ENCODE measurements at places on chromosomes 2 and 18.

DNA sequence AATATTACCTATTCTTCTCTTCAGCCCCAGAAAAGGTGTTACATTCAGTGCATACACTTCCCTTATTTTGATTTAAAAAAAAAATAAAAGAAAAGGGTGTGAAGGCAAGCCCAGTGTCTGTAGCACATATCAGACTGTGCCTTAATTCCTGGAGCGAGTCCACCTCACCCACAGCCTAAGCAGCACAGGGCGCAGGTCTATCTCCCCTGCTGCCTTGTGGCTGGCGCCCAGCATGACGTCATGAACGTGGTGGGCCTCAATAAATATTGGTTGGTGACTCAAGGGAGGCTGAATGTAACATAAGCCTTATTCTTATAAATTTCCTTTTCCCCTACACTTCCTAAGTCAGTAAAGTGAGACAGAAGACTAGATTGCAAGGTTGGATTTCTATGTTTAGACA is 26.4 kb downstream of the ST3GAL5 start:
- DNase-seq, result no peak

GRCh38 chr2:233620204-233620603 is 2.8 kb downstream of the UGT1A8 start:
- no peak for DNase-seq

GRCh38 chr2:191864628-191865374 is 17.9 kb upstream of the CAVIN2 start:
- peak; percentile 53 for DNase-seq

- no peak for DNase-seq
Measured at GRCh38 chr2:158994920-158995676, 26.7 kb downstream of the TANC1 start.

DNA sequence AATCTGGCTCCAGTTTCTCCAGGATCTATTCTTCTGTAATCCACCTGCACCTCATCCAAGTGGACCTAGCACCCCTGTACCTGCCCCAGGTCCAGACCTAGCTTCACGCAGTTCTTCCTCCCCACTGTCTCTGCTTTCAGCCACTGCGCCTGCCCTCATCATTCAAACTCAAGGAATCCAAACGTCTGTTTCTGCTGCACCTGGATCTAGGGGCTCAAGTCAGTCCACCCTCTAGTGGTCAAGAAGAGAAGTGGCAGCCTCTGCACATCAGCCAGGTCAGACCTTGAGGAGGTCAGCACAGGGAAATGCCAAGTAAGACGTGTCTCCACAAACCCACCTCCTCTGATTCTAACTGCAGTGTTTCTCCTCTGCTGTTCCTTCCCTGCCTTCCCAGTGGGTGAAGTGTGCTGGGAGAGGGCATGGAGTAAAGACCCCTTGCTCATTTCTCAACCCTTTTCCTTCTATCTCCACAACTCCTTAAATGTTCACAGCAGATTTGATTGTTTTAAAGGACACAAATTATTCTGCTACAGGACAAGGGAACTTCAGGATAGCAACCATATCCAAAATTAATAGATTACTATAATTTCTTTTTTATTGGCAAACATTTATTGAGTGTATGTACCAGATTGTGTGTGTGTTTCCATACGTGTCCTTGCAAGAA is 8.6 kb upstream of the RNF152 start:
- peak; percentile 57 for DNase-seq

- no peak for DNase-seq
Measured at GRCh38 chr18:50956116-50956515, 11.7 kb upstream of the ELAC1 start.

DNA sequence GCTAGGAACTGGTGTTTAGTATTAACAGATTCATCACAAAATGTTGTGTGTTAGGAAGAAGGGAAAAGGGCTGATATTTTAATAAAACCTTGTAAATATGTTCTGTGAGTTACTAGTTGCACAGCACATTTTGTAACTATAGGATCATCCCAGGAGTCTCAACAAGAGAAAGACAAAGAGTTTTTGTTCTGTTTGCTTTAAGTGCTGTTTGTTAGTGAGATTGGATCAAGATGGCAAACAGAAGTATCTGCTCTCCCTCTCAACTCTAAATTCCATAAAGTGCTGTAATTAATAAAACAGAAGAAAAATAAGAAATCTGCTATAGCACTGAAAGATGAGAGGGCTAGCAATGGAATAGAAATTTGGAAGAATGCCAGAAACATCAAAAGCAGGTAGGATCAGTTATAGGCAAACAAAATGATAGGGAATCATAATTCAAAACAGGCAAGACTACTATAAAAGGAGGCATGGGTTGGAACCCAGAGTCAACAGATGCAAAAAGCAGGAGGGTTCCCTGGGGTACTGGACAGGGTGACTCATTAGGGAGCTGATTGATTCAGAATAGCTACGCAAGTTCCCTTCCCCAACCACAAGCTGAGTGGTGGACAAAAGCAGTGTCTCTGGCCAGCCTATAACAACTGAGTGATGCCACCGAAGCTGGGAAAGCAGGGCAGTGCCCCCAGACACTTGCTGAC is 75.8 kb downstream of the DYNC1I2 start:
- peak; percentile 55 for DNase-seq

DNA sequence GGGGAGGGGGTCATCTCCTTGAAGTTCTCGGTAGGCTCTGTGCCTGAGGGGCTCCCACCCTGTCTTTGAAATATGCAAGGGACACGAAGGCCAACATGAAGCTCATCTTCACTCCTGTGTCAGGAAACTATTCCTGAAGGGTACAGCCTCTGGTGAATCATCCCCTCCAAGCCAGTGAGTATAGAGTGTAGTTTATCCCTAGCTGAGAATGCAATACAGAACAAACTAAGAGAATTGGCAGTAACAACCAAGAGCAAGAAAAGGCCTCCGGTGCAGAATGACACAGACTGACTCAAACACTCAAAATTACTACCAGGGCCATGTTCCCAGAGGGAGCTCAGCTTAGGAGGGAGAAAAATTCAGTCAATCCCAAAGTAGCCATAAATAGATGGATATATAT is 413.3 kb downstream of the BCL11A start:
- peak; percentile 53 for DNase-seq

GRCh38 chr2:854460-854859 is 96.2 kb upstream of the SNTG2 start:
- DNase-seq, result peak; percentile 16

GRCh38 chr18:50399582-50399981 is 24.7 kb downstream of the SKA1 start:
- no peak for DNase-seq

GRCh38 chr2:223727562-223727961 is 109.8 kb downstream of the AP1S3 start:
- peak; percentile 62 for DNase-seq

GRCh38 chr2:74632939-74633312 is 15.2 kb downstream of the M1AP start:
- no peak for DNase-seq

- DNase-seq, result no peak
Measured at GRCh38 chr2:196260546-196260945, 89.2 kb upstream of the STK17B start.

DNA sequence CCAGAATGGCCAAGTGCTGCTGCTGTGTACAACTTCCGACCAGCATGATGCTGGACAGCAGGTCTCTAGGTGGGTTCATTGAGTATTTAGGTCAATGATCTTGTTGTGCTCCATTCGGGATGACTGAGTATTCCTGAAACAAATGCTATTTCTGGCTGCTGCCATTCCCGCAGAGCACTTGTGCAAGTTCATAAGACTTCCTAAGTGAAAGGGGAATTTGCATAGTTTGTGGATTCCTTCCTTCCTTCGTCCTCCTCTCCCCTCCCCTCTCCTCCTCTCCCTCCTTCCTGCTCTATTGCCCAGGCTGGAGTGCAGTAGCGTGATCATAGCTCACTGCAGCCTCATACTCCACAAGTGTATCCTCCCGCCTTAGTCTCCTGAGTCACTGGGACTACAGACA is 40.4 kb downstream of the LDLRAD4 start:
- no peak for DNase-seq

GRCh38 chr2:96329456-96329855 is 4.3 kb downstream of the ITPRIPL1 start:
- DNase-seq, result peak; percentile 76

DNA sequence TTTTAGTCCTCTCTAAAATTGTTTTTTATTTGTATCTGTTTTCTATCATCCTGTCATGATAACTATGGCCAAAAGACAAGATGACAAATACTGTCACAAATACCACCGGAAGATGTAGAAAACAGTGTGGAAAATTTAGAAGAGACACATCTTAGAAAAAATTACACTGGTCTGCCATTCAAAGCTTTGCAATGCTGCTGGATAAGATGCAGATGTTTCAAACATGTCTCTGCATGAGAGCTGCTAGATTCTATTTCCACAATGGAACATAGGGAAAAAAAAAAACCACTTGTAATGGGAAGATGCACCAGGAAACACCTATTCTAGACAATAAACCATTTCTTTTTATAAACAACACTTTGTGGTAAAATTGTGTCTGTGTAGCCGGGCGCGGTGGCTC is 5.8 kb upstream of the TAF1B start:
- DNase-seq, result no peak

GRCh38 chr2:133142087-133142486 is 426.2 kb downstream of the NCKAP5 start:
- DNase-seq, result no peak

DNA sequence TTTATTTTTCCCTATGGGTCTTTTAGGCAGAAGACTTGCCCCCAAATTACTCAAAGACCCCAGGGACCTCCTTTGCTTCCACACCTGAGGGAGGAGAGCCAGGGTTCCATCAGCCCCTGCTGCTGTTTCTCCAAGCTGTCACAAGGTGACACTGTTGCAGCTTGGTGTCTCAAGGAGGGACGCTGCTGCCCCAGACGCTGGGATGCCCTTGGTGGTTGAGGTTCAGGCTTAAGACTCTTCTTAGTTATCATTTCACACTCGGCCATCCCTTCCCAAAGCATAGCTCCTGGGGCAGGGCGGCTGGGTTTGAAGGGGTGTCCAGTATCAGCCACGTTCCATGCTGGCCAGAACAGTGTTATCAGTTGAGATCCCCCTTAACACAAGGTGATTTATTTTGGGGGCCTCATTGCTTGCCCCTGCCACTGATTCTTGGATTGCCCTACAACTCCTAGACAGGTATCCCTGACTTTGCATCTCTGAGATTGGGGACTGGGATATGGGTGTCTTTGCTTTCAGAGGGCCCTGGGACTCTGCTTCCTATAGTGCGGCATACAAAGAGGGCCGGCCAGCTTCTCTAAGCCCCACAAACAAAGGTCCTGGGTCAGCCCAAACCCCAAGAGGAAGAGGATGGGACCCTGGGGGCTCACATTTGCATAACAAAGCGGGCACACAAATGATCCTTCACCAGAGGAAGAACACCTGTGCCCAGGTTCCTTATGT is 22.7 kb downstream of the GPR55 start:
- DNase-seq, result peak; percentile 70

GRCh38 chr2:71876542-71877451 is 270.9 kb downstream of the CYP26B1 start:
- DNase-seq, result no peak

GRCh38 chr2:170139276-170139967 is 38.5 kb upstream of the MYO3B start:
- no peak for DNase-seq

- no peak for DNase-seq
Measured at GRCh38 chr18:44453505-44453904, 227.2 kb upstream of the SETBP1 start.

- no peak for DNase-seq
Measured at GRCh38 chr18:75429975-75430374, 2.5 kb upstream of the SMIM21 start.

DNA sequence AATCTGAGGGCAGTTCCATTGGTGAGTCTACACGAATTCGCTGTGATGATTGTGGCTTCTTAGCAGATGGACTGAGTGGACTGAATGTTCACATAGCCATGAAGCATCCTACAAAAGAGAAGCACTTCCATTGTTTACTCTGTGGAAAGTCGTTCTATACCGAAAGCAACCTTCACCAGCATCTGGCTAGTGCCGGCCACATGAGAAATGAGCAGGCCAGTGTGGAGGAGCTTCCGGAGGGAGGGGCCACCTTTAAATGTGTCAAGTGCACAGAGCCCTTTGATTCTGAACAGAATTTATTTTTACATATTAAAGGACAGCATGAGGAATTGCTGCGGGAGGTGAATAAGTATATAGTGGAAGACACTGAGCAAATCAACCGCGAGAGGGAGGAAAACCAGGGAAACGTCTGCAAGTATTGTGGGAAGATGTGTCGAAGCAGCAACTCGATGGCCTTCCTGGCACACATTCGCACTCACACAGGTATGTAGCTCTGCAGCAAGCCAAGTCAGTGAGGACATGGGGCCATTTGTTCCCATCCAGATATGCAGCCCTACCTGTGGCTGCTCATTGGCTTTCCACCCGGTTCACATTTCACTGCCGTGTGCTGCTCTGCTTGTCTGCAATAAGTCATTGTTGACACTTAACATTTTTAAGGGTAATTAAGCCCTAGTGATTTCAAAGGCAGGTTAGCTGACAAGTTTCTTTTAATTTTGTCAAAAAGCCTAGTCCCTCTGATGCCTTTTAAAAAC is 37.7 kb downstream of the ZNF407 start:
- no peak for DNase-seq

DNA sequence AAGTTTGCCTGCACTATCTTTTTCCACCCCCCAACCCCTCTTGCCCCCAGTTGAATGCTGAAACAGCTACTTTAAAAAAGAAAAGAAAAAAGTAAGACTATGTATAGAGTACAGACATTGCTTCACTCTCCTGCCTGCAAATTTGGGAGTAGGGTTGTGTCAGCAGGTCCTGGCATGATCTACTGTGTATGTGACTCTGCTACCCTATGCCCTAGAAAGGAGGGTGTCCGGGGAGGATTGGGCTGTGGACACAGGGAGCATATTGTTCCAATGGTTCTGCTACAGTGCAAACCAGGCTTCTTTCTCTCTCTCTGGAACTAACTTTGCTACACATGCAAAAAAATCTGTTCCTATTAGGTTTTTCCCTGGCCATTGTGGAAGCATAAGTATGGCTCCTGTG is 9.9 kb upstream of the ZEB2 start:
- DNase-seq, result no peak

- no peak for DNase-seq
Measured at GRCh38 chr18:59657012-59657411, 40.2 kb downstream of the CCBE1 start.

GRCh38 chr2:235936493-235936892 is 231.7 kb downstream of the GBX2 start:
- DNase-seq, result no peak

DNA sequence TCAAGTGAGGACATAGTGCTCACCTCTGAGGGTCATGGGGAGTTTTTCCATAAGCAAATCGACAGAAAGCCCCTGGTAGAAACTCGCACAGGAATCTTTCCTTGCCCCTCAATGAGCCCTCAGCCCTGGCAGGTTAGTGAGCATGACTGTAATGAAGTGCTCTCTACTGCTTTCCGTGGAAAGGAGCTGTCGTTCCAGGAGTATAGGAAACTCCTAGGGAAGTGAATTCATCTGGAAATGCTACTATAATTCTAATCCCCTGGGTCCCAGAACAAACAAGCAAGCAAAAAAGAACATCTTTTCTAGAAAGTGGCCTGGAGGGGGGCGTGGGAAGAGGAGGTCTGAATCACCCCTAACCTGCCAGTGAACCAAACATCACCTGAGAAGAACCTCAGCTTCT is 18.1 kb downstream of the BCL2L11 start:
- no peak for DNase-seq

GRCh38 chr18:48249854-48250253 is 159.3 kb downstream of the ZBTB7C start:
- DNase-seq, result no peak

GRCh38 chr18:61209801-61210200 is 123.4 kb upstream of the CDH20 start:
- DNase-seq, result no peak
